NB4 (cell line): ENCODE measurements at places on chromosomes 2 and 18.

- no peak for DNase-seq
Observed at GRCh38 chr18:62506495-62507143, 16.2 kb upstream of the ZCCHC2 start.

DNA sequence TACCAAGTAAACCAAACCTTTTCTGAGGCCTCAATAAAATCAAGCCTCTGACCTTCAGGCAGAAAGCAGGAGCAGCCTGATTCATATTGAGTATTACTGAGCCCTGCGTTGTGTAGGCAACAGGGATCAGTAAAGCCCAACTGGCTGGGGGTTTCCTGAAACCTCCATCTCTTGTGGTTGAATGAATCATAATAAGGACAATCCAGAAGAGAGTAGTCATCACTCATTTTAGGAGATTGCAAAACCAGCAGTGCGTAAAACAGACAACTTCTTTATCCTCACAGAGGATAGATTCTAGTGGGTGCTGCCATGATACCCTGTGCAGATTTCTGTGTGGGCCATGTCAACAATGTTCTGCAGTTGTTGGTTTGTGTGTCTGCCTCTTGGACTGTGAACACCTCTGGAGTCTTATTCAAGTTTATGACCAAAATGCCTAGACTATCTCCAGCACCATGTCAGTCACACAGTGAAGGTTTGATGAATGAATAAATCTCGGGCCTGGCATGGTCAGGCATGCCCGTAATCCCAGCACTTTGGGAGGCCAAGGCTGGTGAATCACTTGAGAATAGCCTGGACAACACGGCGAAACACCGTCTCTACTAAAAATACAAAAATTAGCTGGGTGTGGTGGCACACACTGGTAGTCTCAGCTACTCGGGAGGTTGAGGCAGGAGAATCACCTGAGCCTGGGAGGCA, 51.8 kb upstream of the RAB27B start:
- DNase-seq = peak; percentile 93

DNA sequence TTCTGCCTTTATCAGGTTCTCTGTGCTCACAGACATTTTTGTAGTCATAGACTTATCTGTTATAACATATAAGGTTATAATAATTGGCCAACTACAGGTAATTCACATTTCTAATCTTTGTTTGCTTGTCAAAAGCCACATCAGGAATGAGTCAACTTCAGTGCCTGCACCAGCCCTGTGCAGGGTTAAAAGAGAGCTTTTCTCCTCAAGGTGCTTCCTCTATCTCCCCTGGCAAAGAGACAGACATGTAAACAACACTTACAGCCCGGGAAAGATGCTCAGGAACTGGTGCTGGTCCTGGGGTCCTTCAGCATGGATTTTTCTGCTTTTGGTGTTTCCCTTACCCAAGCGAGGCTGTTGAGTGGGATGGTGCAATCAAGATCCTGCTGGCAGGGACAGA, 7.7 kb upstream of the EHD3 start:
- DNase-seq = no peak

GRCh38 chr2:22377268-22377667, 1007.7 kb upstream of the KLHL29 start:
- no peak for DNase-seq

DNA sequence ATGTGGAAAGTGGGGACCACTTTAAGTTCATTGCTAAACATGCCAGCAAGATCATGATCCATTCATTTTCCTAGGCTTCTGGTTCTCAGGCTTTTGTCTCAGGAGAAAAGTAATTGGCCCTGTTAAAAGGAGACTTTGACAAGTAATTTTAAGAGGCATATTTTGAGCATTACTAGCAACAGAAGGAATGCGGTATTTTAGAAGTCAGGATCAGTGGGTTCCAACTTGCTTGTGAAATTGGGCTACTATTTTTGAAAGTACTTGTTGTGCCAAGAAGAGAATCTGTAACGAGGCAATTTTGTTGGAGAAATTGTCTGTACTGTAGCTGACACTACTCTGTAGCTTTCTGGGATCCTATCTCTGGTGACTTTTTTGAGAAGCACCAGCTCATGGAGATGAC, 59.4 kb downstream of the CERS6 start:
- no peak for DNase-seq

DNA sequence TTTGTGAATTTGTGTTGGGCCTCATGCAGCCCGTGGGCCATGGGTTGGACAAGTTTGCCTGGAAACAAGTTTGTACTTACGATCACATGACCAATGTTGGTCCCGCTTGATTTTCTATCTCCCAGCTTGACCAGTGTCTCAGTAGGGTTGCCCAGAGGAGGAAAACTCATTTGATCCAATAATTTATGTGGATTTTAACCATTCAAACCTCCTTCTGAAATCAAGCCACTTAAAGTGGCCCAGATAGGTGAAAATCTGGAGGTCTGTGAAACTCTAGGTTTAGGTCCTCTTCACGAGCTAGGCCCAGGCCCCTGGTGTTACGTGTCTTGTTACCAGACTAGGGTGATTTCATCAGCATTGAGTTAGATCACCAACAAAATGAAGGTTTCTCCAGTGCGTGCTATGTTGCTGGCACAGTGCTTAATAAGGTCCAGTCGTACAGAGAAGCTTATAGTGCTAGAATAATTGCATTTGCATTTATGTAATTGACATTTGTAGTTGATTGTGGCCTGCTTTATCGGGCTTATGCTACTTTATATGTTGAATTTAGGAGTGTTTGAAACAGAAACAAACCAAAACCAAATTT, 4.4 kb downstream of the ACTR2 start:
- peak; percentile 74 for DNase-seq

DNA sequence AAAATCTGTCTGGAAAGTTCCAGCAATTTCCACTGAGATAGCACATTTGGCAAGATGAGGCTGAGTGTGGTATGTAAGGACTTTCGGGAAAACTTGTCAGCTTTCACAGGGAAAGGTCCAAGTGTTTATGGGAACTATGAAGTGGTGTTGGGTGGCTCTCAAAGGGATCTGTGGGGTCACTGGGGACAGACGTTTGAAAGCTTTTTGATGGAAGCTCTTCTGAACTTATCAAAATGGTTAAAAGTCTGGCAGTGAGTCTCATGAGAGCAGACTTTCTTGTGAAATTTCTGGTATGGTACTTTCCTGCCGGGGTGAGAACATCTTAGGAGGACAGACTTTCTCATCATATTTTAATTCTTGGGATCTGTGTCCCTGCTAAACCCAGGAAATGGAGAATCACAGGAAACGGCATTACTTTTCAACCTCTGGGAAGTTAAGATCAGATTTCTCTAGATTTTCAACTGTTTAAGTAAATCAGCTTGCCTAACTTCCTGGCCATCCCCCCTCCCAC, 546.3 kb upstream of the ZEB2 start:
- no peak for DNase-seq

DNA sequence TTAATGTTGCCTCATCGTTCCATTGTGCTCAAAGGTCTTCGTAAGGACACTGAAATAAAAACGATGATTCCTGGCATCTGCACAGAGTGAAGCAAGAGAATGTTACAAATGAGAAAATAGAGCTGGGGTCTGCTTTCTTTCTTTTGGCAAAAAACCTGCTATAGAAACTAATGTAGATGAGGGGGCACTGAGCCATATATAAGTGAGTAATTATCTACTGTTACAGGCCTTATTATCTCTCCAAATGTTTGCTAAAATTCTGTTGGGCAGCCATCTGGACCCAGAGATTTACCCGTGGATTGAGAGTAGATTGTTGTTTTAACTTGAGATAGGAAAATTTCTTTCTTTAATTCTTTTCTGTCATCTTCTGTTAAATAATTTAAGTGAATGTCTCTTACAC, 472.5 kb upstream of the PIK3C3 start:
- DNase-seq = no peak

- DNase-seq = no peak
Observed at GRCh38 chr18:47832348-47832747, 98.1 kb downstream of the SMAD2 start.

DNA sequence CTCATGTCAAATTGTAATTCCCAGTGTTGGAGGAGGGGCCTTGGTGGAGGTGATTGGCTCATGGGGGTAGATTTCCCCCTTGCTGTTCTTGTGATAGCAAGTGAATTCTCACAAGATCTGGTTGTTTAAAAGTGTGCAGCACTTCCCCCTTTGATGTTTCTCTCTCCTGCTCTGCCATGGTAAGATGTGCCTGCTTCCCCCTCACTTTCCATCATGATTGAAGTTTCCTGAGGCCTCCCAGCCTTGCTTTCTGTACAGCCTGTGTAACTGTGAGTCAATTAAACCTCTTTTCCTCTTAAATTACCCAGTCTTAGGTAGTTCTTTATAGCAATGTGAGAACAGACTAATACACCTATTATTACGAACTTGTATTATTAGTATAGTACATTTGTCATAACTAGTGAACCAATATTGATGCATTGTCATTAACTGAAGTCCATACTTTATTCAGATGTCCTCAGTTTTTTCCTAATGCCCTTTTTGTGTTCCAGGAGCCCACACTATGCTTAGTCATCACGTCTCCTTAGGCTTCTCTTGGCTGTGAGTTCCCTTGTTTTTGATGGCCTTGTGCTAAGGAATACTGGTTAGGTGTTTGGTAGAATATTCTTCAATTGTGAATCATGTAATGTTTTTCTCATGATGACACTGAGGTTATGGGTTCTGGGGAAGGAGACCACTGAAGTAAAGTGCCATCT, 4.5 kb upstream of the MAP3K2 start:
- DNase-seq = peak; percentile 28

DNA sequence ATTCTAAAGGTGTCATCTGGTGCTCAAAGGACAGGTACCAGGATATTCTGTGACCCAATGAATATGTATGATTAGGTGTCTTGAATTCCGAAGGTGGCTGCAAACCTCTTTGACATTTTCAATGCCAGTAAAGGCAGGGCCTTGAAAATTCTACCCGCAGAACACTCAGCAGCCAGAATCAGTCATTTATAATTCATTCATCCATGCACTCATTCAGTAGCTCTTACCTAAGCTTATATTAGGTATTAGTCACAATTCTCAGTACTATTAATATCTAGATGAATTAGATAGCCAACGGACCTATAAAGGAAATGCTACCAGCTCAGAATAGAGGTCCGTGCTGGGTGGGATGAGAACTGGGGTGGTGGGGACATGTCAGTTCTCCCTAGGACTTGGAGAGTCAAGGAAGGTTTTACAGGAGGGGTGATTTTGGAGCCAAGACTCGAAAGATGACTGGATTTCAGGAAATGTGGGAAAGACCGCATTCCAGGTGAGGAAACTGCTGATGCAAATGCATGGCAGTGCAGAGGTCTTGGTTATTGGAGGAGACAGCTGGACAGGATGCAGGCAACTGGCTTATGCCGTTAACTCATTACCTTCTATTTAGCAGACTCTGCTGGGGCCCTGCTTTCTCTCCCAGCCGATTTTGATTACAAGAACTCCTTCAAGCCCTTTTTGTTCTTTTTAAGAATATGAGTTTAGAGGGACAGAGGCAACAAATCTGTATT, 7.2 kb downstream of the TRIB2 start:
- no peak for DNase-seq

- DNase-seq = peak; percentile 45
Observed at GRCh38 chr2:164479460-164479859, 141.8 kb downstream of the GRB14 start.

- DNase-seq = no peak
Observed at GRCh38 chr2:216103213-216103612, 5.9 kb upstream of the XRCC5 start.

GRCh38 chr2:28465148-28465885, 30.5 kb upstream of the PLB1 start:
- DNase-seq = no peak

- DNase-seq = no peak
Observed at GRCh38 chr2:65371074-65371434, 61.3 kb downstream of the SPRED2 start.

DNA sequence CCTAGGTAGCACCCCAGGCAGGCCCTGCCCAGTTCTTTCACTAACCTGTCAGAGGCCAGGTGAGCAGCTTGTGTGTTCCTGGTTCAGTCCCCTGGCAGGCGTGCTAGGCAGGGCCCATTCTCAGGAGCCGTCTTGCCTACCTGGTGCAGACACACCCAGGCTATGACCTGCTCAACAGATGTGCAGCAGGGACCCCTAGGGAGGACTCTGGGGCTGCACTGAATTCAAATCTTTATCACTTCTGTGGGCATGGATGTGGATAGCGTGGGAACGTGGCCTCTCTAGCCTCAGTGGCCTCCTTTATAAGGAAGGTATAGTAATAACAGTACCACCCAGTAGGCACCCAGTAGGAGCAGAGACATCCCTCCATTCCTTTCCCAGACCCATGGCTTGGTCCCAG, 48.4 kb downstream of the PLEKHB2 start:
- DNase-seq = no peak

GRCh38 chr2:128622955-128623620, 304.4 kb upstream of the HS6ST1 start:
- DNase-seq = no peak

DNA sequence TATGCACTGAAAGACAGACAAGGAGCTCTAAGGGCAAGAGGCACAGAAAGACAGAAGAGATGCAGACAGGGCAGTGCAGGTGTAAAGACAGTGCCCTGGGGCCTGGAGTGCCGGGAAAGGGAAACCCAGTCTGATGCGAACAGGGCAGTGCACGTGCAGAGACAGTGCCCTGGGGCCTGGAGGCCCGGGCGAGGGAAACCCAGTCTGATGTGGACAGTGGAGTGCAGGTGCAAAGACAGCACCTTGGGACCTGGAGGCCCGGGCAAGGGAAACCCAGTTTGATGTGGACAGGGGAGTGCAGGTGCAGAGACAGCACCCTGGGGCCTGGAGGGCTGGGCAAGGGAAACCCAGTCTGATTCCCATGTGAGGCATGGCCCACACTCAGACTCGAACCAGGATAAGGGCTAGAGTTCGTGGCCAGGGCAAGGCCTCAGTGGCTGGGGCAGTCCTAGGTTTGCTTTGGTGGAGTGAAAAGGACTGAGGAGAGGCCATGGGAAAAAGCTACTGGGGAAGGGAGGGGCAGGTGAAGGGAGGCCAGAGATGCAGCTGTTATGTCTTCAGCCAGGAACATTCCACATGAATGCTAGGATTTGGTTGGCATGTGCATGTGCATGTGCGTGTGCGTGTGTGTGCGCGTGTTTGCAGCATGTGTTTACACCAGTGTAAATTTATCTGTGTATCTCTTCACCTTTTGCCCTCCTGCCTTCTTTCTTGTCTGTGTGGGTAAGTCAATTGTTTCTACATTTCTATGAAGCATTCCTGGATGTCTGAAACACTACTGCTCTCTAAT, 39.1 kb upstream of the DNMT3A start:
- DNase-seq = no peak

GRCh38 chr18:29003194-29003593, 826.3 kb upstream of the CDH2 start:
- DNase-seq = peak; percentile 1

GRCh38 chr2:197888321-197888720, 83.9 kb downstream of the PLCL1 start:
- no peak for DNase-seq

DNA sequence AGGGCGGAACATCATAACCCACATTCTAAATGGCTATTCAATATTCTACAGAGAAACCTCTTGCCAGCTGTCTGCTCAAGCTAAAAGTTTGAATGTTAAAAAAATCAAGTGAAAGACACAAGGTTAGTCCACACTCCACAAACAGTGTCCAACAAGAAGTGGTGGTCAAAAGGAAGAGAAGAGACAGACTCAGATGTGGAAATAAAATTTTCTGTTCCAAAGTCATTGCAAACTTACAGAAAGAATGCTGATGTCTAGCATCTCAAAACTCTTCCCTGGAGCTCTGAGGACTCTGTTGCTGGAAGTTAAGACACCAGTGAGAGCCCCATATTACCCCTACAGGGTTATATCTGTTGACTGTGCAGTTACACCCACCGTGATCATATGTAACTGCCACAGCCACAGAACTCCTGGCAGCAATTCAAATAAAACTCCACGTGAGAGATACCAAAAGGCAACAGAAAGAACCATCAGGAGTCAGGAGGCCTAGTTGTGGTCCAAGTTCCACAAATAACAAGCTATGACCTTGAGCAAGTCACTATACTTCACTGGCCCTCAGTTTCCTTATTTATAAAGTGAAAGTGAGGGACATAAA, 60.9 kb downstream of the AAK1 start:
- peak; percentile 66 for DNase-seq
